ENCODE measurements at places on chromosomes 3 and 15. TPM values are rescaled to one million over a fixed set of nuclear protein-coding genes. Genes with fewer than 3 reads are reported as not detected.

GRCh38 chr3:189995129-189995528 is 125.6 kb downstream of the P3H2 start:
- no peak for DNase-seq

- no peak for DNase-seq
Measured at GRCh38 chr3:56086355-56086754, 381.9 kb downstream of the ERC2 start.

DNA sequence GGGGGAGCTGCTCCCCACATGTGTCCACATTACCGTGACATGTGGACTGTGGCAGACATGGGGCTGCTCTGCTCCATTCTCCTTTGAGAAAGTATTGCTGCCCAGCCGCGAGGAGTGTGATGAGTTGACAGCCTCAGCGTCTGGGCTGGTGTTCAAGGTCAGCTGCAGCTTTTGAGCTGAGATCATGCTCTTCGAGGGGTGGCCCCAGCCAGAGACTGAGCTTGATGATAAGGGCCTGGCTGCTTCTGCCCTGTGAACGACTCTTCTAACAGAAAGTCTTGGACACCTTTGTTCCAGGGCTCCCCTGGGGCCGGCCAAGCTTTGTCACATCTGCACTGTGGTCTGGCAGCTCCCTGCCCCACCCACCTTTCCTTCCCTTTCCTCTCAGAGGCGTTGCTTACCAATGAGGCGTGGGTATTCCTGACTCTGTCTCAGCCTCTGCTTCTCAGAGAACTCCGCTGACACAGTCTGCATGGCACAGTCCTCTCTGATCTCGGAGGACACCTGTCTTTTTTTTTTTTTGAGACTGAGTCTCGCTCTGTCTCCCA is 86.6 kb downstream of the CHRD start:
- DNase-seq, result no peak

DNA sequence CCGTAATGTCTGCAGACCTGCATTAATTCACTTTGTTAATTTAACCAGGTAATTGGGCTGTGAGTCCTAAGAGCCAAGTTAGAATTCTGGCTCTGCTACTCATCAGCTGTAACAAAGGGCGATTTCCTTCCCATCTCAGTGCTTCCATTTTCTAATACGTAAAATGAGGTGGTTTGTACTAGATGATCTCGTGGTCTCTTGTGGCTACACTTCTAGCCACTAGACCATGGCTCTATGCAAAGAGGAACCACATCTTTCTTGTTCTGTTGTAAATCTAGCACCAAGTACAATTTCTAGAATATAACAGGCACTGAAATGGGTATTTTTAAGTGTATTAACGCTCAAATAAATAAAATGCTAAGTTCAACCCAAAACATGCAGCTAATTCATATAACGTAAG is 174.4 kb upstream of the THBS1 start:
- DNase-seq, result no peak

DNA sequence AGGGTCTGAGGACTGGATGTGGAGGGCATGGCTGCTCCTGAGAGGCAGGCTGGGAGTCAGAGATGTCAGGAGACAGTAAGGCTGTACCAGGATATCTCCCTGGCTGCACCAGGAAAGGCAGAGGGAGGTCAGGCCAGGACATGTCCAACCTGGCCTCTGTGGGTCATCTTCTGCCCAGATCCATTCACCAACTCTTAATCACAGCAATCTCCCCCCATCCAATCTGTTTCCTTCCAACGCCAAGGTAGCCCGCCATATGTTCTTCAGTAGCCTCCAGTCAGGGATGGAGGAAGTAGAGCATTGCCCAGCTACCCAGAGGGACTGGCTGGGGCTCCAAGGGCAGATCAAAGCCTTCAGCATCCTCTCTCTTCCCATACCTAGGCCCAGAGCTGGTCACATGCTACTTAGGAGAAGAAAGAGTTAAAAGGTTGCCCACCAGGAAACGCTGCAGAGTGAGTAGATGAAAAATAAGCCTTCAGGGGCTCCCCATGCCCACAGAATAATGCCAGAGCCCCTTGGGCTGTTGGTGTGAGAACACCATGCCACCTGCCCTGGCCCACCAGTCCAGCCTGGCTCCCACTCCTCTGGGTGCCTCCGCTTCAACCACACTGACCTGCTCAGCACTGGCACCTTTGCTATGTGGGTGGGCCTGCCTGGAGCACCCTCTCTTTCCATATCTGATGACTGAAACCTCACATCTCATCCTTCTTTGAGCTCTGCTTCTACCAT is 176.8 kb downstream of the MEGF11 start:
- no peak for DNase-seq

DNA sequence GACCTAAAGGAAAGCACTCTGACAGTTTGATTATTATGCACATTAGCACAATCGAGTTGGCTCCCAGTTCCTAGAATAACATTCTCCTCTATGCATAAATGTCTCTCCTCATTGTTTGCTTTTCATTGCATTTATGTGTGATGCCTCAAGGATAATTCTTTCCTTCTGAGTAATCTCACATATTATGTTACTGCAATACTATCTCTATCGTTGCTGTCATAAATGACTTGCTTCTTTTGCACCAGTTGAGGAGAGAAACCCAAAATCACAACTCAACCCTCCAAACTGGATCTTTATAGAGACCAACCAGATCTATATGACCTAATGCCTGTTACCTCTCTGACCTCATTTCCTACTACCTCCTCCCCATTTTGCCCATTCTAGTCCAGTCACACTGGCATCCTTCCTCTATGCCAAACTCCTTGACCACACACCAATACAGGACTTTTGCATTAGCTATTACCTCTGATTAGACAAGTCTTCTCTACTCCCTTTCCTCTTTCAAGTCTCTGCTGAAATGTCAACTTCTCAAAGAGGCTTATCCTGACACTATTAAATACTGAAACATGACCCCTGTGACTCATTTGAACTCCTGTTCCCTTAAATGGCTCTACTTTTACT is 1026.0 kb downstream of the TUSC7 start:
- DNase-seq, result no peak

The C3orf70 gene
- 6.3 TPM for polyA plus RNA-seq

The EPB42 gene
- polyA plus RNA-seq, result 6.7 TPM

The FANCD2OS gene
- 0.57 TPM for polyA plus RNA-seq

The CHRM5 gene
- polyA plus RNA-seq, result 0.40 TPM

The NEK10 gene
- polyA plus RNA-seq, result 5.2 TPM

The LNP1 gene
- polyA plus RNA-seq, result 8.3 TPM

The NFKBIZ gene
- 20.5 TPM for polyA plus RNA-seq

The PCOLCE2 gene
- 3.9 TPM for polyA plus RNA-seq

Data from right lung (tissue), 10 donors.